ENCODE measurements at places on chromosomes 6 and 20.
A peak's percentile ranks its signal among the peaks of the same experiment; 100 is the strongest.

GRCh38 chr20:63028461-63028921 is 21.7 kb upstream of the BHLHE23 start:
- peak; percentile 57 for DNase-seq

- no peak for DNase-seq
These were observed 735 bp upstream of the MOG start for GRCh38 chr6:29656157-29656556.

- no peak for DNase-seq
These were observed 10.8 kb downstream of the UFL1 start for GRCh38 chr6:96532399-96532798.

DNA sequence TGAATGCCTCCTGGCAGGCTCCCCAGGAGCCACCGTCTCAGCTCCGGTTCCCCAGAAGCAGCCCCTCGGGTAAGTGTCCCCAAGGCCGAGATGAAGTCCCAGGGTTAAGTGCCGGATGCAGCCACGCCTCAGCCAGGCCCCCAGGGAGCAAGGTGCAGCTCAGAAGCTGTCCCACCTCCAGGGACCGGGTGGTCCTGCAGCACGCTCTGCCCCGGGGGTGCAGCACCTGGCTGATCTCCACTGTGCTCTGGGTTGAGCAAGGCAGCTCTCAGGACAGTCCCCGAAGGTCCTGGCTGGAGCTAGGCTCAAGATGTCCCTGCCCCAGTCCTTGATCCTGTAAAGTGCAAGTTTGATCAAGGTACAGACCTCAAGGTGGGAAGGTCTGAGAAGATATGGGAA is 15.1 kb upstream of the NTSR1 start:
- no peak for DNase-seq
